ENCODE measurements at places on chromosomes 13 and 19. TPM values are rescaled to one million over a fixed set of nuclear protein-coding genes. Genes with fewer than 3 reads are reported as not detected.

Gene ZNF529
- total RNA-seq = 3.8 TPM

Gene RTBDN
- total RNA-seq = not detected

Gene IGFL1
- total RNA-seq = 20.2 TPM

Gene ZNF556
- total RNA-seq = 0.60 TPM

Gene ZC3H4
- 28.1 TPM for total RNA-seq

Gene ATP4B
- not detected for total RNA-seq

Gene KIR2DL3
- total RNA-seq = not detected

Gene NAPSA
- total RNA-seq = 0.40 TPM

Gene CDC34
- total RNA-seq = 30.7 TPM

Gene ZNF579
- 3.4 TPM for total RNA-seq

Gene FSD1
- 0.36 TPM for total RNA-seq

Gene PDX1
- total RNA-seq = not detected

Gene LATS2
- 7.1 TPM for total RNA-seq

Gene CEACAM6
- total RNA-seq = 268 TPM

Gene RSPH6A
- total RNA-seq = 0.12 TPM

Gene LAMP1
- 144 TPM for total RNA-seq

Gene ZNF345
- 3.0 TPM for total RNA-seq

Gene SMAD9
- 0.68 TPM for total RNA-seq

Gene ACER1
- total RNA-seq = 1.8 TPM

Gene CFD
- 21.5 TPM for total RNA-seq

Gene ZNF813
- total RNA-seq = 1.9 TPM

Gene TMEM272
- total RNA-seq = not detected

Gene RASGRP4
- 0.24 TPM for total RNA-seq

Gene CEACAM16
- total RNA-seq = not detected

Gene C19orf67
- 0.12 TPM for total RNA-seq

Gene UBXN6
- total RNA-seq = 68.9 TPM

Gene TRPC4
- not detected for total RNA-seq

Gene SLC10A2
- total RNA-seq = not detected

Gene PSG4
- total RNA-seq = 0.48 TPM

Gene ENOX1
- total RNA-seq = 0.12 TPM

Gene CAB39L
- total RNA-seq = 11.8 TPM

Gene ADAMTSL5
- total RNA-seq = 6.7 TPM

Gene PSG3
- total RNA-seq = not detected

Gene RXFP2
- not detected for total RNA-seq

Gene ADGRE2
- total RNA-seq = 1.5 TPM

Gene COMMD6
- 95.7 TPM for total RNA-seq

Gene KLK14
- total RNA-seq = 0.68 TPM

Gene CD79A
- 2.6 TPM for total RNA-seq

Gene CD22
- 2.5 TPM for total RNA-seq

Gene LTBP4
- total RNA-seq = 68.1 TPM

Gene C1QTNF9
- total RNA-seq = not detected

Gene SBK2
- total RNA-seq = not detected

Gene IGFL2
- 2.3 TPM for total RNA-seq

Gene SIGLEC5
- not detected for total RNA-seq

Gene FCGBP
- 25.7 TPM for total RNA-seq

Data from esophagus mucosa (tissue), 1 donor.